ENCODE measurements at places on chromosomes 1 and 21.

DNA sequence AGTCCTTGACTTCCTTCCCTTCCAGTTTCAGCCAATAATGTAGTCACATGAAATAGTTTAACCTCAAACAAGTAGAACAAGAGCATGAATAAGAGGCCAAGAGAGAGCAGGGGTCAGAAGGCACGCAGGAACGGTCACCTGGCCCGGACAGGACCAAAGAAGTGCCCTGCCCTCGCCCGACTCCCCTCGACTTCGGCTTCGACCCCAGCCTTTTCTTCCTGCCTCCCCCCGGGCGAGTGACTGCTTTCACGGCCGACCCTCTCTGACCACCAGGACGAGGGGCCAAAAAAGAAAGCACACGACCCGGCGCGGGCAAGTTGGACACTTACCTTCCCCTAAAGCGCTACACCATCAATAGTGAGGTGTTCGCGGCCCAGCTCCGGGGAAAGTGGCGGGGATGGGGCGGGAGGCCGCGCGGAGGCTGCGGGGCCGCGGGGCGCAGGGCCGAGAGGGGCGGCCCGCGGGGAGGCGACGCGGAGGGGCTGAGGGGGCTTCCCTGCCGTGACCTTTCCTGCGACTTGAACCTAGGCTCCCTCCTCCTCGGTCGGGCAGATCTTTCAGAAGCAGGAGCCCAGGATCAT is 519 bp downstream of the RERE start:
- peak; percentile 17 for DNase-seq

- DNase-seq: no peak
These were observed 633.3 kb downstream of the LMO4 start for GRCh38 chr1:87961992-87962391.

GRCh38 chr1:147496571-147497210 is 44.6 kb upstream of the BCL9 start:
- no peak for DNase-seq

- no peak for DNase-seq
These were observed 91.9 kb downstream of the LEPR start for GRCh38 chr1:65512383-65512782.

DNA sequence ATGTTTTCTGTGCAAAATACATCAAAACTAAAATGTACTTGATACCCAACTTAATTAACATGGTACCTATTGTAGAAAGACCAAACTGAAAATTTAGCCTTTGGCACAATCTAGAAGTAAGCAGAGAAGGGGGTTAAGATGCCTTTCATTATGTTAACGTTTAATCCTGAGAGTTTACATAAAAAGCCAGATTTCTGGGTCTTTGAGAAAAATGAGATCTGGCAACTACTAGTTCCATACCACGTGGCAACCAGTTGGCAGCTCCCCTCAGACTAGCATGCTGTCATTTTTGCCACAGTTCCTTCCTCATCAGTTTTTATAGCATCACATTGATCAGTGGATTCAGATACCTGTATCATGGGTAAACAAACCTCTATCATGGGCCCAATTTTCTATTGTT is 1.5 kb downstream of the RO60 start:
- peak; percentile 26 for DNase-seq

- no peak for DNase-seq
These were observed 5.5 kb downstream of the REG4 start for GRCh38 chr1:119805746-119806145.

- peak; percentile 54 for DNase-seq
These were observed 129.4 kb downstream of the MRPS6 start for GRCh38 chr21:34202553-34203372.

DNA sequence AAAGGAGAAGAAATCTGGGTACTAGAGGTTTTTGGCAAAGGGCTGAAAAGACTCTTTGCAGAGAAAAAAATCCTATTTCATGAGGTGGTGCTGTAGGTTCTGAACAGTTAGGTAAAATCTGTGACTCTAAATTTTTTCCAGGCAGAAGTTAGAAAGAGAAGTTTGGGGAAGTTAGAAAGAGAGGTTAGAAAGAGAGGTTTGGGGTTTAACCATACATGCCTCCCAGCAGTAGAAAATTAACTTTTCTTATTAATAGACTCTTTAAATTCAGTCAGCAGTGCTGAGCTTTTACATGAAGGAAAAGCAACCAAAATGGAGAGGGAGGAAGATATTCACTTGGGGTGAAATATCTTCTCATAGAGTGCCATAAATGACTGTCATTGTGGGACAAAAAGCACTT is 12.2 kb downstream of the AMY1C start:
- no peak for DNase-seq

DNA sequence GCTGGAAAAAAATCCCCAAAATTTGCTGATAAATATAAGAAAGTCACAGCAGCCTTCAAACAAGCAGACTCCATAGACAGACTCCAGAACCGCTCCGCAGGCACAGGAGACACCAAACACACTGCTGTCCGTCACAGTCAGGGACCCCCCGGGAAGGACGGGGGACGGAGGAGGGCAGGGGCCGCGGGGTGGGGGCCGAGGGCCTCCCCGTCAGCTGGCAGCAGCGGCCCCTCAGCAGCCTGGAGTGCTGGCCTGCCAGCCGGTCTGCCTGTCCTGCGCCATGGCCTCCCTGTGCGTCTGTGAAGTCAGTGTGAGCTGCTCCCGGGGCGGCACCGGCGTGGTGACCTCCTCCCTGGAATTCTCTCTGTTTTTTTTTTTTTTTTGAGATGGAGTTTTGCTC is 10.1 kb upstream of the C1orf159 start:
- DNase-seq: no peak

- no peak for DNase-seq
These were observed 252.2 kb downstream of the RPS6KC1 start for GRCh38 chr1:213303286-213303685.

DNA sequence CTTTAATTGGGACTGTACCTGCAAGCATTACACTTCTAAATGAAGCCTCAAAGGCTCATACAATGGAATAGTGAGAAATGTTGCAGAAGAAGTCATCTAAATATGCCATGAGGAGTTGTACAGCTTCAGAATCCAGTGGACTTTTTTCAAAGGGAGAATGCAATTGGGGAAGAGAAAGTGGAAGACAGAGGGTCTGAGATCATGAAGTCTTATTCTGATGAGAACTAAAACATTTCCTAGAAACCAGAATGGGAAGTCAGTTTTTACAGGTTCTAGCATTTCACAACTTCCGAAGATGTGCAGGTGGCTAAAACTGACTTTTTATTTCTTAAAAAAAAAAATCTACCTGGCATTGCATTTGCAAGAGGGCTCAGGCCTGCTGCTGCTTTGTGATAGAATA is 424.4 kb upstream of the RUNX1 start:
- DNase-seq: peak; percentile 92

DNA sequence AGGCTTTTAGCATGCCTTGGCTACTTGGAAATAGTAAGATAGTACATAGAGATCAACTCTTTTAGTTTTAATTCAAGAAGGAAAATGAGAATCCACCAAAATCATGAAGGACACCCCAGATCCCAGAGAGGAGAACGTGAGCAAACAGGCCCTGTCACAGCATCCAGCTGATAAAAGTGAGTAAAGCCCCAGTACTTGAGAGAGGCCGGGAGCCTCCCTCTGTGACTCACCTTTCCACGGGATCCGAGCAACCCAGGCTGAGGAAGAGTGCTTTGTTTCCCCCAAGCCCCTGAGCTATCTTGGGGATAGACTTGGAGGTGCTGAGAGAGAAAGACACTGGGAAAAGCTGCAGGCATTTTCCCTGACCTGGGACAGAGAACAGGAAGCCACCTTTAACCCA is 238.6 kb downstream of the DUSP10 start:
- DNase-seq: no peak

GRCh38 chr1:186165303-186165702 is 209.8 kb downstream of the TPR start:
- DNase-seq: no peak

Measured in inflammatory macrophage treated with lipopolysaccharide for 4 hours (primary cell).